ENCODE measurements at places on chromosomes 4 and X.

GRCh38 chr4:93469560-93469959, 359.0 kb upstream of the ATOH1 start:
- no peak for DNase-seq

GRCh38 chrX:30308263-30309138, 689 bp downstream of the NR0B1 start:
- peak; percentile 18 for DNase-seq

DNA sequence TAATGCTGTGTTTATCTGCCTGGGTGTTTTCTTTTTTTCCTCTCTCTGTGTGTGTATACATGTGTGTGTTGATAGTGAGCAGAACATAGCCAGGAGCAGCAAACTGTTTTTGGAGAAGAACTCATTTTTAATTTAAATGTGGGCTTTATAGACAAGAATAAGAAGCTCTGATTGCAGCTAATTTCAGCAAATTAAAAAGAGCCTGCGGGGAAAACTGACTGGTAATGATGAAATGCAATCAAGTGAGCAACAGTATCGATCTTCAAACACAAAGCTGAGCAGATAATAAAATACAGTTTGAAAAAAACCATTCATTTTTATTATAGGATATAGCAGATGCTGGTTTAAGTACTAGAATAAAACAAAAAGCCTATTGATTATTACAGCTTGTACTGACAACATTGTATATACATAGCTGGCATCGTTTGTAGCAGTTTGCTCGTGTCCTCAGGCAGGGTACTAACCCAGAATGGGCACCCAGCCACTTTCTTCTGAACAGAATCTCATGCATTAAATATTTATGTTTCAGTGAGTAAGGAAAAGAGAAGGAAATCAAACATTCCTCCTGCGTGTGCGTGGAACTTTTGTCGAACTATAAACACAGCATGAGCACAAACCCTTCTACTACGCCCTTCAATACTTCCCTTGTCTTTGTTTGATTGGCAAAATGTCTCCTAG, 73.5 kb upstream of the ZFP42 start:
- DNase-seq, result no peak

DNA sequence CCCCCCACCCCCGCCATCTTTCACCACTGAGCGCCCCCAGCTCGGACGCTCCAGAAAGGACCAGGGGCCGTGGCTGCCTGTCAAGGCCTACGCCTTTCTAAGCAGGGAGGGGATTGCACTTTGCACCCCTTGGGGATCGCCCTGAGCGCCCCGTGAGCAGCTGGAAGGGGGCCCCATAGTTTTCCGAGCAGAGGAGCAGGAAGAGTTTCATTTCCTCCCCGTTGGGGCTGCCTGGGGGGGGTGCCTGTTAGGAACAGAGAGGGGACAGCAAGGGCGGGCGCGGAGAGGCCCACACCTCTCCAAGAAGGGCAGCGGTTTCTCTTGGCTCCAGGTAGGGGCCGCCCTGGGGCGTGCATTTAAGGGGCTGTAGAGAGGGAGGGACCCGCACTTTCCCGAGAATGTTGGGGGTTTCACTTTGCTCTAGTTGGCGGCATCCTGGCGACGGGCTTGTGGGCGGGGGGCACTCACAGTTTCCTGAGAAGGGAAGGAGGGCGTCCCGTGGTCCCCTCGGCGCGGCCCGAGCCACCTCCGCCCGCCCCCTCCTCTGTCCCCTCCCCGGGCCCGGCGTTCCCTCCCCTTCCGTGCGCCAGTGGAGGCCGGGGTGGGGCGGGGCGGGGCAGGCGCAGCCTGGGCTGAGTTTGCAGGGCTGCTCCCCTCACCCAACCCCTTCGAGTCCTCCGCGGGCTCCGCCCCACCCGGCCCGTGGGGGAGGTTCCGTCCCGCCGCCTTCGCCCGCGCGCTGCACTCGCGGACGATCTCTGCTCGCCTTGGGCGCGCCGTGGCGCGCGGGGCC, 82.3 kb upstream of the CD99 start:
- peak; percentile 84 for DNase-seq

DNA sequence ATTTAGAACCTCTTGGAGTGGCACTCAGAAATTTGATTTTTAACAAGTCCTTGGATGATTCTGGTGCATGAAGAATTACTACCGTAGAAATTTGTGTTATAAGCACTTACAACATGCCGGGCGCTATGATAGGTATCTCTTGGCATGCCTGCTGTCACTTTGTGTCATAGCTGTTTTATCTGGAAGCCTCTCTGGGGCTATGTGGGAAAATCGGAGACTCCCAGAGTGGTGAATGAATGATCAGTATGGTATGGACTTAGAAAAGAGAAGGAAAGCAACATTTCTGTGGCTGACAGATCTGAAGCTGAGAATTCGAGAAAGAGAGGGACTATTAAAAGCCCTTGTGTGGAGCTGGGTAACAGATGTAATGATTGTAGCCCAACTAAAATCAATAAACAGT, 177.4 kb upstream of the MAMLD1 start:
- DNase-seq, result no peak

GRCh38 chr4:76896614-76897535, 1.1 kb downstream of the SOWAHB start:
- DNase-seq, result peak; percentile 23

GRCh38 chr4:122890147-122890795, 32.1 kb downstream of the NUDT6 start:
- DNase-seq, result no peak

DNA sequence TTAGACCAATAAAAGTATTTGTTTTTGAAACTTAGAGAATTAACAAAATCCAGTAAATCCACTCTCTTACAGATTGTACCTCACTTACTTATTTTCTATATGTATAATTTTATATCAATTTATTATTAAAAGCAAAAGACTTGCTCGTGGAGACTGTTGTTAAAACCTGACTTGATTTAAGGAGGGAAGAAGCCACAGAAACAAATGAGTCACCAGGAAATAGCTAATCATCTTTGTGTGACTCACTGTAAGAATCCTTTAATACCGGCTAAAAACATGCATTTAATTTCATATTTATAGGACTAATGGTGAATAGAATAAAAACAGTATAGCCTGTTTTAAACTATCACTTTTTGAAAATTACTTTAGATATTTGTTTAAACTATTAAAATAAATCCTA, 29.9 kb upstream of the UBE2NL start:
- DNase-seq, result peak; percentile 63

DNA sequence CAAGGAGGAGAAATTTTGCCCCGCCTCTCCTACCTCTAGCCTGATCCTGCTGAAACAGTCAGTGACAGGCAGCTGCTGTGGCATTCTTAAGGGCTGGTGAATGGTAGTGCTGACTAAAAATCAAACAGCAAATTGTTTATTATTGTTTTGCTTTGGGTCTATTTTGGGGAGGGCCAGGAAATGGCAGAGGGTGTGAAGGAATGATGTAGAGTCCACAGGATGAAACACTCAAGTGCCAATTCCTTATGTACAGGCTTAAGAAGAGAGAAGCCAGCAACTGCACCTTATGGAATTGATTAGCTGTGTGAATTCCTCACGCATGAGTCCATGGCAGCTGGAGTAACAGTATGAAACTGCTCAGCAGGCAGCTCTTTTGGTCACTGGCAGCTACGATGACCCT, 39.7 kb downstream of the VEGFC start:
- DNase-seq, result peak; percentile 87

DNA sequence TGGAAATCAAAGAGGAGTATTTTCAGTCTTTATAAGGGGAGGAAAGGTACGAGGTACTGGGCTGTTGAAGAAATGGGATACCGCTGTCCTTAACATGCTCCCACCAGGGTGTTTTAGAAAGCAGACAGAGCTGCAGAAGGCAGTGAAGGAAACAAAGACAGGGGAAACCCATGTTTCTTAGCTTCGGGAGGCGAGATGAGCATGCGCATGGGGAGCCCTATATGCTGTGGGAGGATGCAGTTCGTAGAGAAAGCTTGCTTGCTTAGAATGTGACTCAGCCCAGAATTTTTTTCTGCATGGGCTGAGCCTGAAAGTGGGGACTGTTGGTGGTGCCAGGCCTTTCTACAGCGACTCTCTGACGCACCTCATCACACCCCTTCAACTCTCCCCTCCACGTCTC, 28.8 kb upstream of the SCOC start:
- DNase-seq, result peak; percentile 39

- no peak for DNase-seq
These were observed 3.8 kb upstream of the NSG1 start for GRCh38 chr4:4383085-4383484.

DNA sequence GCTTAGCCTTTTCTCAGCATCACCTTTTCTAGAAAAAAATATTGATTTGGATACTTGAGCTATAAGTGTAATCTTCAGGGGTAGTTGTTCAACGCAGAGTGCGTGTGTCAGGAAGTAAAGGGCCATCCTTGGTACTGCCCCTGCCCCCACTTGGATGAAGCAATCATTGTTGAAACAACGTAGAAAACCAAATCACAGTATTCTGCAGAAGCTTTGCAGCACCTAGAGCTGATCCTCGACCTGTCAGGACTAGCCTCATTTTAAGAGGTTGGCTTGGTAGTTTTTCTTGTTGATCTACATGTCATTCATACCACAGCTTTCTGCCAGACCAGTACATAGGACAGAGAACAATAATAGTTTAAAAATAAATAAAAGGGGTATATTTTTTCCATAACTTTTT, 65.3 kb upstream of the MYOZ2 start:
- DNase-seq, result no peak

- no peak for DNase-seq
These were observed 4.7 kb downstream of the STOX2 start for GRCh38 chr4:183909801-183910200.

DNA sequence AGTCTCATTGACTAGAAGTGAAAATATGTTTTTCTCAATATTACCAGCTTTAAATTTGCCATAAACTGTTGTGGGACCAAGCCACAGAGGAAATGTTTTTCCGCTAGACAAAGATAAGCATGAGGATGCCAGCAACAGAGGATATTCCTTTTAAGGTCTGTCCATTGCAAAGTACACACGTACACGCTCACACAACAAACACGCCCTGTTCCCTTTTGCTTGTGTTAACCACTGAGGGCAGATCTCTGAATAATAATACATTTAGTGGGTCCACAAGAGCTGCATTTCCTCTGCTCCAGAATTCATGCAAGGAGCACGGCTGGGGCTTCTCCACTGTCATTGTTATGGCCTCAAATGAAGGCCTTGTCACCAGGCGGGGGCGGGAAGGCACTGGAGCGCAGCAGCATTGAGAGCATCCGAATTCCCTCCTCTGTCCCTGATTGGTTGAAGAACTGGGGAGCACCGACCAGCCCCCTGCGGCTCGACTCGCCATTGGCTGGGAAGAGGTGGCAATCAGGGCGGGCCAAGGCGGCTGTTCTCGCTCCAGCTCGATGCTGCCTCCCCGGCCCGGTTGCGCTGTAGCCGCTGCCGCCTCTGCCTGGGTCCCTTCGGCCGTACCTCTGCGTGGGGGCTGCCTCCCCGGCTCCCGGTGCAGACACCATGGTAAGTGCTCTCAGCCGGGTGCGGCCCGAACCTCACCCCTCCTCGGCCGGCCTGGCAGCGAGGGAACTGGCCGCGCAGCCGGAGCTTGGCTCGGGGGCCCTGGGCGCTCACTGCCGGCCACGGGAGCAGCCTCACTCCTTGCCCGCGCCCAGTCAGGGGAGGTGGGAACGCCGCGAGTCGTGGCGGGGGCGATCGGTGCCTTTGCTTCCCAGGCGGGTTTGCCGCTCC, at the start of gene GUCY1B1:
Gene GUCY1B1, plus strand, starts transcription at position 541 of the 891 bp plus-strand sequence. Its CDS starts 120 bp downstream, at position 661.
- DNase-seq, result peak; percentile 96

DNA sequence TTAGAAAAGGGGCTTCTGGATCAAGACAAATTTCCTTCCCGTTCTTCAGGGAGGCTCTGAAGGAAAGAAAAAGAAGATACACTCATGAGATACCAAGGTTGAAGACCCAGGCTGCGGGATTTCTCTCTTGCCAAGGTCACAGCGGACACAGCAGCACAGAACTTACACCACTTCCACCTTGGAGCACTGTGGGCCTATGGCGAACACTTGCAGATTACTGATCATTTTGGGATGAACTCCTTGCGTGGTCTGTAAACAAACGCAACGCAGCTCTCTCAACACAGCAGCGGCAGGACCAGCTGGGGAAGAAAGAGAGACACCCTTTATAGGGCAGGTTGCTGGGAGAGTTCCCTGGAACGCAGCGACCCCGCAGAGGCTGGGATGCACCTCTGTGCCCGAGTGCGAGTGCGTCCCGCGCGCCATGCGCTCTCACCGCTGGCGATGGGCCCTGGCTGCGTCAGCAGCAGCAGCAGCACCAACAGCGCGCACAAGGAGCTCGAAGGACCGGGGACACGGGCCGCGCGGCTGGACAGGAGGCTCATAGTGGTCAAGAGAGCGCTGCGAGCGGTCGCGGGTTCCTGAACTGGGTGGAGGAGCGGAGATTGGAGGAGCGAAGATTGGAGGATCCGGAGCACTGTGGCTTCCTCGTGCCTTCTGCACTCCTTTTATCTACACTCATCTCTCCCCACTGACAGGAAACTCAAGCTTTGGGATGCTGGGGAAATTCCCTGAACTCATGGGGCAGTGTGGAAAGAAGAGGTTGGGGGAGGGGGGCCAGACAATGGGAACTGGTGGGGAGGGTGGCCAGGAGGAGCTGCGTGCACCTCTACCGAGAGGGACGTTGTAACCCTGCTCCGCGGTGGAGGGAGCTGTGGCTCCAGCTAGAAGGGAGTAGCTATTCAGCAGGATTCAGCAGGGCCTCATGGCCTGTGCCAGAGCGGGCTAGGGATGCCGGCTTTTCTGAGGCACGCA, at the start of gene CXCL5:
Gene CXCL5, minus strand, starts transcription at position 638 of the 972 bp plus-strand sequence. Its CDS starts 96 bp downstream, at position 542.
- DNase-seq, result peak; percentile 75

GRCh38 chrX:31223817-31224216, 152.0 kb upstream of the FTHL17 start:
- DNase-seq, result peak; percentile 79

GRCh38 chr4:25358515-25359275, 18.4 kb upstream of the ANAPC4 start:
- DNase-seq, result no peak

GRCh38 chr4:104971462-104971861, 175.2 kb upstream of the TET2 start:
- DNase-seq, result no peak

- peak; percentile 40 for DNase-seq
These were observed 2.2 kb downstream of the SORCS2 start for GRCh38 chr4:7194251-7195140.

GRCh38 chrX:7263330-7263729, 115.4 kb upstream of the PUDP start:
- no peak for DNase-seq

DNA sequence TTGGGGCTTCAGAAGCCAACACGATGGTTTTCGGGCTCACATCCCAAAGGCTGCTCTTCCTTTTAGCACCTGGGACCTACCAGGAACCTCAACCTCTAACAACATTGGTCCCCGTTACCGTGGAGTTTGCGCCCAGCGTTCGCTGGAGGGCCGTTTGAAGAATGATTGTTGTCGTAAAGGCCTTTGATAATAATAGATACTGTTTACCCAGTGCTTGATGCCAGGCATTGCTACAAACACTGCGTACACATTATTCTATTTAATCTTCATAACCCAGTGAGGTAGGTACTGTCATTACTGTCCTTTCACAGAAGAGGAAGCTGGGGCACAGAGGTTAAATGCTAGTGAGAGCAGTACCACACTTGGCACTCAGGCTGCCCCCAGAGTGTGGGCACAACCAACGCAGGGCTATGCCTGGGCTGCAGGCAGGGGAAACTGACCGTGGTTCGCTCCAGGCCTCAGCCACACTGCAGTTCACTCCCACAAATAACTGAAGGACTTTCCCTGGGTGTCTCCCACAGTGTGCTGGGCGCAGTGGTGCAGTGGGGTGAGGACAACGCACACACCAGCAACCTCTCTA, 1.0 kb upstream of the ACSL1 start:
- no peak for DNase-seq

GRCh38 chrX:109352066-109352588, 129.8 kb downstream of the GUCY2F start:
- DNase-seq, result peak; percentile 75
